ENCODE measurements at places on chromosomes 1 and 21. TPM values are rescaled to one million over a fixed set of nuclear protein-coding genes. Genes with fewer than 3 reads are reported as not detected.

- H3K4me1 ChIP-seq: peaks cover 11% of the 10 kb centered on the region
- H3K4me3 ChIP-seq: no peak overlapping the region
- no peaks in the 10 kb centered on the region for H3K27me3 ChIP-seq
- no peak for DNase-seq
- H3K36me3 ChIP-seq: no peaks in the 10 kb centered on the region
- H3K27ac ChIP-seq: no peak overlapping the region
Measured at GRCh38 chr1:62265956-62266935, 53.0 kb downstream of the KANK4 start.

DNA sequence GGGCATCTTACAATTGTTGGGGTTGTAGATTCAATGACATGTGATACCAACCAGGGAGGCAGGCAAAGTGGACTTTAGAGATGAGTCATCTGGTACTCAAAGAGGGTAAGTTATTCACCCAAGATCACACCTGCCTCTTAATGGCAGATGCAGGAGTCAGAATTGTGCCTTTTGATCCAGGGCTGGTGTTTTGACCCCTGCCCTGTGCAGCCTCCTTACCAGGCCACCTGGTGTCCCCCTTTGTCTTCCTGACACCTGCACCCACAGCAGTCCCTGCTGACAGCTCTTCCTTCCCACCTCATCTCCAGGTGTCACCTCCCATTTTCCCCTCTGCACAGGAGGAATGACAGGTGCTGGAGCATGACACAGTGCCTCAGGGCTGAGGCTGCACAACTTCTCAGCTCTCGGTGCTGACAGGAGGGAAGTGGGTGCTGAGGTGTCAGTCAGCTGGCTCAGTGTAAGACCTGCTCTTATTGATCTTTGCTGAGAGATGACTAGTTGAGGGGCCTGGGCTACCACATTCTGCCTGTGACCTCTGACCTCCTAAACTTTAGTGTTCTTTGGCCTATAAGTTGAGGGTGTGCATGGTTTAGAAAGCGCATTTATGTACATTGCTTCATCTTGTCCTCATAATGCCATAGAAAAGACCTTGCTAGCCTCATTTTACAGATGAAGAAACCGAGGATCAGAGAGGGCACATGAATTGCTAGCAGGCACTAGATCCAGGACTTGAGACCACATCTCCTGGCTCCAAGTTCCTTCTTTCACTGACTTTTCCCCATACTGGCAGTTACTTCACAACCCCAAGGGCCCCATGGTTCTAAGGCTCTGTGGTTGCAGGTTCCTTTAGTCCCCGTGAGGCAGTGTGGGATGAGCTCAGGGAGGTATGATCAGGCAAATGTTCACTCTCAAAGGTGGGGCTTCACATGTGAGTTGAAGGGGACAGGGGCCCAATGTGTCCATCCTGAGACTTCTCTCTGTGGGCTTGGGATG, 31.3 kb downstream of the CACNA1E start:
- no peaks in the 10 kb centered on the region for H3K36me3 ChIP-seq
- DNase-seq: no peak
- no peak overlapping the region for H3K4me3 ChIP-seq
- peaks cover 71% of the 10 kb centered on the region for H3K27me3 ChIP-seq
- peaks cover 4% of the 10 kb centered on the region for H3K4me1 ChIP-seq

- no peak overlapping the region for H3K27ac ChIP-seq
- H3K27me3 ChIP-seq: peaks cover 39% of the 10 kb centered on the region
- no peaks in the 10 kb centered on the region for H3K4me1 ChIP-seq
- no peak for DNase-seq
Measured at GRCh38 chr1:200729863-200730262, 8.8 kb upstream of the CAMSAP2 start.

GRCh38 chr1:42145764-42146625, 7.2 kb upstream of the GUCA2B start:
- H3K36me3 ChIP-seq: no peaks in the 10 kb centered on the region
- no peaks in the 10 kb centered on the region for H3K4me1 ChIP-seq
- H3K27me3 ChIP-seq: peaks cover 24% of the 10 kb centered on the region
- DNase-seq: peak; percentile 35
- no peak overlapping the region for H3K4me3 ChIP-seq

DNA sequence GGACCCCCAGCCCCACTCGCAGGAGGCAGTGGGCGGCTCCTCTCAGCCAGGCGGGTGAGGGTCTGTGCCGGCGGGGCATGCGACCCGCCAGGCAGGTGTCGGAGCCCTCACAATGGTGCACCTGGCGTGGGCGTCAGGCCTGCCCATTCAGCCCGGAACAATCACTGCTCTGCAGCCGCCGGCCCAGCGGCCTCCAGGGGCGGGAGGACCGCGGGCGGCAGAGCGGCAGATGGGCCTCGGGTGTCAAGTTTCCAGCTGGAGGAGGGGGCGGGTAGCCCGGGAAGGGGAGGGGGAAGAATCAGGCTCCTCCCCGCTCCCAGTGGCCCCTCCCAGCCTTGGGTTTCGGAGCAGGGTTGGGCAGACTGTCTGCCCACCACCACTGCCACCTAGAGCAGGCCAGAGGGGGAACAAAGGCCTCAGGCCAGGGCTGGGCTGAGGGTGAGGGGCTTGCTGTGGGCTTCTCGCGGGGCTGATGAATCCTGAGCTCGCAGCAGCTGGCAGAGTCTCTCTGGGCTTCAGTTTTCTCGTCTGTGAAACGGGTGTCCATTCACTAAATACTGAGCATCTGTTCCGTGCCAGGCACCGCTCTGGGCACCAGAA, 39.5 kb upstream of the CASZ1 start:
- H3K27ac ChIP-seq: peak overlapping the region; percentile 61
- no peak overlapping the region for H3K4me3 ChIP-seq
- H3K36me3 ChIP-seq: no peaks in the 10 kb centered on the region
- H3K4me1 ChIP-seq: no peaks in the 10 kb centered on the region
- DNase-seq: peak; percentile 98
- H3K27me3 ChIP-seq: no peaks in the 10 kb centered on the region

The RASSF5 gene
- 0.26 TPM for total RNA-seq

The AMY2B gene
- 1.6 TPM for total RNA-seq

The PINK1 gene
- 30.7 TPM for total RNA-seq

The SAMD11 gene
- total RNA-seq: 112 TPM

DNA sequence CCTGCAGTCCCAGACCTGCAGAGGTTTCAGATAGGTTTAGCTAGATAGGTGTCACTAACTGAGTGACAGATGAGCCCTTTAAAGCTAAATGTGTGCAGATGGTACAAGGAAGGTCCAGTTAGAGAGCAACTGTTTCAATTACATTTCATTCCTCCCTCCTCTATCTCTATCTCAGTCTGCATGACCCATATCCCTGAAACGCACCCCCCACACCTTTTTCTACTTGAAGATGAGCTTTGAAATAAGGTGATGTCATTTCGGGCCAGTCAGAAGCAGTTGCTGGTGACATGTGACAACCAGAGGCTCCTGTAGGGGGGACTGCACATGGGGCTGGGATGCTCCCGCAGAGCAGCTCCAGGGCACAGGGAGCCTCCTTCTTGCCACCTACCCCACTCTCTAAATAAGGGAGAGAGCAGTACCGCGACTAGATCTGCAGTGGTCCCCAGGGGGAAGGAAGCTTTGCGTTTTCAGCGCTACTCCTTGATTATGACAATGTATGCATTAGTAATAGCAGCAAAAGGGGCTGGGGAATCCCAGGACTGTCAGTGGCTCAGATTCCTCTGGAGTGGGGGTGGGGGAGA, 4.3 kb downstream of the ATP8B2 start:
- DNase-seq: peak; percentile 59
- H3K4me3 ChIP-seq: no peak overlapping the region
- H3K36me3 ChIP-seq: peaks cover 30% of the 10 kb centered on the region
- peak overlapping the region; percentile 21 for H3K27ac ChIP-seq
- H3K27me3 ChIP-seq: no peaks in the 10 kb centered on the region

DNA sequence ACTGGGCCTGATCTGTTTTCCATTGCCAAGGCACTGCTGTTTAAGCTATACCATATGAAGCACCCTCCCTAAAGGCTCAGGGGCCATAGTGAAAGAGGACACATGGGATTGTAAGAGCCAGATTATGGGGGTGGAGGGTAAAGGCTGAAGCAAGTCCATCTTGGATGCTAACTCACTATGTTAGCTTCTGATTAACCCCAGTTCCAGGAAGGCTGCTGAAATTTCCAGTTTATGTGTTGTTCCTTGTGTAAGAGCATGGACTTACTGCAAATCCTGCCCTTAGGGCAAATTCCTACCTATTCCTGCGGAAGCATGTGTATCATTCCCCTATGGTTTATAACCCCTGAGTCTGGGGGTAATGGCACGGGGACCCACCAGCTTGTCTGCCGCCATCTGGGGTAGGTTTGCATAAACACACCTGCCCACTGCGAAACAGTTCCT, 91.8 kb upstream of the SERBP1 start:
- H3K4me1 ChIP-seq: no peaks in the 10 kb centered on the region
- H3K36me3 ChIP-seq: no peaks in the 10 kb centered on the region
- H3K27me3 ChIP-seq: peaks cover 6% of the 10 kb centered on the region
- H3K27ac ChIP-seq: no peak overlapping the region
- no peak for DNase-seq

The EFHD2 gene
- 44.1 TPM for total RNA-seq

DNA sequence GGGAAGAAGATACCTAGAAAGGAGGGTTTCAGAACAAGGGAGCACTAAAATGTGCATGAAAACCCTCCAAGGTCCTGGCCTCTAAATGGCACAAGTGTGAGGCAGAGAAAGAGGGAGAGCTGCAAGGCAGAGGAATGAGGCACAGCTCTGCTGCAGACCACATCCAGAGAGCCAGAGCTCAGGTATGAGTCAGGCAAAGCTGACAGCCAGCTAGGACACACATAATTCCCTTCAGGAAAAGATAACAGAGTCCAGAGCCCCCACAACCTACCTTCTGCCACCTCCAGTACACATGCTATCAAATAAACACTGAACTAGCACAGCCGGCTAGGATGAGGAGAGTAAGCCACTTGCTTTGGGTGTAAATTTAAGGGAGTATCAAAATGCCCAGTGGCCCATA, 62.2 kb downstream of the HSF2BP start:
- DNase-seq: no peak
- no peaks in the 10 kb centered on the region for H3K4me1 ChIP-seq
- H3K27me3 ChIP-seq: no peaks in the 10 kb centered on the region
- H3K27ac ChIP-seq: no peak overlapping the region
- no peaks in the 10 kb centered on the region for H3K36me3 ChIP-seq
- H3K4me3 ChIP-seq: no peak overlapping the region

DNA sequence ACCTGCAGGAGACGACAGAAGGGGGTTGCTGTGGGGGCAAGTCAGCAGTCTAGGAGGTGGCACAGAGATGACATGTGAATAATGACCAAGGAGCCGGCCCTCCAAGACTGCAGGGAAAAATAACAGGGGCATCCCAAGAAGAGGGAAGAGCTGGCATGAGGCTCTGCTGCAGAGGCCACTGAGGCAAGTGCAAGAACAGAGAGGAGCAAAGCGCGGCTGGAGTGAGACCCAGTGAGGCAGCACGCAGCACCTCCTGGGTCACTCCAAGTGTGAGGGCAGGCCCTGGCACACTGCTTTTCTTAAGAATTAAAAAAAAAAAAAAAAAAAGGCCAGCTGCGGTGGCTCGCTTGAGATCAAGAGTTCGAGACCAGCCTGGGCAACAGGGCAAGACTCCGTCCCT, 80.1 kb downstream of the SLC66A1 start:
- H3K4me1 ChIP-seq: peaks cover 5% of the 10 kb centered on the region
- no peak for DNase-seq
- no peaks in the 10 kb centered on the region for H3K27me3 ChIP-seq

GRCh38 chr1:116571215-116571919, 541 bp upstream of the CD58 start:
- no peaks in the 10 kb centered on the region for H3K36me3 ChIP-seq
- no peak overlapping the region for H3K27ac ChIP-seq

GRCh38 chr1:85976516-85977205, 179.9 kb downstream of the COL24A1 start:
- peak; percentile 46 for DNase-seq
- H3K4me3 ChIP-seq: no peak overlapping the region
- no peak overlapping the region for H3K27ac ChIP-seq
- no peaks in the 10 kb centered on the region for H3K27me3 ChIP-seq

The GRIK3 gene
- total RNA-seq: 13.4 TPM

DNA sequence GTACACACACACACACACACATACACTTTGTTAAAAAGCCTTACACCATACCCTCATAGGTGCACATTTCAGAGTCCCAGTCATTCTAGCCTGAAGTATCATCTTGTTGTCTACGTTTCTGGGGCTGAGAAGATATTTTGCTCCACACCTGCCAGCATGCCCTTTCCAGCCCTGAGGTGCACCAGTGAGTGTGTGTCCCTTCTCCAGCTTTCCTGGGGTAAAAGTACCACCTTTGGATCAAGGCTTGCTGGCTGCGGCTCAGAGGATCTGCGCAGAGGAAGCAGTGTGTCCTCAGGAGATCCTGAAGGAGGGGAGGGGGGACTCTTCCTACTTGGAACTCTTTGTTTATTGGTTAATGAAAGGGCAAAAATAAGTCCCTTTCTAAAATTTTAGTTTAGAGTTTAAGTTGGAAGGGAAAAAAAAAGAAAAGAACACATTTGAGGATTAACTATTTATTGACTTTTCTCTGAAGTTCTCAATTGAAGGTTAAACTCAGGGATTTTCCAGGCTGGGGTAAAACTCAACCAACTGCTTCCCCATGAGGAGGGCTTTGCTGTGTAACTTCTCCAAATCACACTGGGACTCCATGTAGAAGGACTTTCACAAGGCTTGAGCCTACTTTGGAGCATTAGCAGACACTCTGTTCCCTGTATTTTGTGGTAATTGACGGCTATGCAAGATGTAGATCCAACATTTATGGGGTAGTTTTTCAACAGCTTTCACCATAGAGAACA, 200.3 kb upstream of the SGIP1 start:
- H3K27me3 ChIP-seq: no peaks in the 10 kb centered on the region
- H3K36me3 ChIP-seq: no peaks in the 10 kb centered on the region
- H3K4me3 ChIP-seq: peak overlapping the region; percentile 81
- peak; percentile 61 for DNase-seq

The CRYBG2 gene
- 10.3 TPM for total RNA-seq

DNA sequence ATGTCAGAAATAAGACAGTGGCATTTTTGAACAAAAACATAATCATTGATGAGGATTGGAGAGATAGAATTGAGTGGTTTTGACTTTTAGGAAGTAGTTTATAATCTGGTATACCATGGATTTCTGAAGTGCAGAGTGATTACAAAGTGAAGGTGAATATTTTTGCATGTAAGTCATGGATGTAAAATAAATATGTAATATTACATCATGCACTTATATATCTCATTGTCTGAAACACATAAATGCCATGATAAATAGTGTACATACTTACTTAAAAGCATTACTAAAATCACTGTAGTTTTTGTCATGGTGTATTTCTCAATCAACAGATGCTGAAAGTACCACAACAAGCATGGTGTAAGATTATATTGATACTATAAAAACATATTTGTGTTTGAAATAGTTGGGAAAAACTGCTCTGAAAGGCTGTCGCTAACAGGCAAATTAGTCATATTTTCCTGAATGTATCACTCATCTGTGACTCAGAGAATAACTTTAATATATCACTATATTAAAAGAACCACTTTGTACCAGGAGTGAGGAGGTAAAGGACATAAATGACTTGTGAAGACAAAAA, 24.8 kb upstream of the RGS18 start:
- H3K27me3 ChIP-seq: no peaks in the 10 kb centered on the region
- no peak overlapping the region for H3K27ac ChIP-seq
- H3K4me1 ChIP-seq: no peaks in the 10 kb centered on the region
- DNase-seq: no peak
- no peak overlapping the region for H3K4me3 ChIP-seq

- no peak for DNase-seq
- H3K27me3 ChIP-seq: no peaks in the 10 kb centered on the region
- no peaks in the 10 kb centered on the region for H3K4me1 ChIP-seq
- no peaks in the 10 kb centered on the region for H3K36me3 ChIP-seq
- H3K4me3 ChIP-seq: no peak overlapping the region
Measured at GRCh38 chr1:185568155-185569123, 165.8 kb upstream of the HMCN1 start.
